ENCODE measurements at places on chromosomes 6 and 20. TPM values are rescaled to one million over a fixed set of nuclear protein-coding genes. Genes with fewer than 3 reads are reported as not detected.

FKBP1C gene
- total RNA-seq = 1.2 TPM

BLTP3A gene
- 9.8 TPM for total RNA-seq

TNF gene
- not detected for total RNA-seq

TINAG gene
- total RNA-seq = 0.22 TPM

EEF1A1 gene
- 8,144 TPM for total RNA-seq

ZNF311 gene
- total RNA-seq = 1.2 TPM

DNA sequence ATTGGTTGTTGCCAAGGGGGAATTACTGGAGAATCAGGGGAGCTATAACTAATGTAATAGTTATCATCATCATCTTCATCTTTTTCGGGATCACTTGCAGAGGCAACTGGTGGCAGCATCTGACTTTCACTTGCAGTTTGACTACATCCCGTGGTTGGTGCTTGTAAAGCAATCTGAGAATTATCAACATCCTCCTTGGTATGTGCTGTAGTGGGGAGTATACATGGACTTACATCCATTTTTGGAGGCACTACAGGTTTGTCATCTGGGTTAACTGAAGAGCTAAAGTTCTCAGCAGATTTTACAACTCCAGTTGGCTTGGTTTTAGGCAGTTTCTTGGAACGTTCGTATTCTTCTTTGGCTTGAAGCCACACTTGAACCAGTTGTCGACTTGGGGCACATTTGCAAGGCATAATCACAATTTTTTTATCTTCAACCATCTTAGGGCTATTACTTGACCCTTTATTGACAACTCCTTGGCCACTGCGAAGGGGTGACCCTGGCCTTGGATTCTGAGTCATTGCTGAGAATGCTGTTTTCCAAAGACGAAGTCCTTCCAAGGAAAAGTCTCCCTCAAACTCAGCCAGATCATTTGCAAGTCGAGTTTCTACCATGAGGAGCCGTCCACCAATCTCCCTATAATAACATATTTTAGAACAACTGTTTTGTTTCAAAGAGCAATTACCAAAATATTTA lies 115.5 kb downstream of the REV3L start:
- H3K27me3 ChIP-seq = no peaks in the 10 kb centered on the region
- no peak overlapping the region for H3K4me3 ChIP-seq
- no peaks in the 10 kb centered on the region for H3K4me1 ChIP-seq
- no peaks in the 10 kb centered on the region for H3K36me3 ChIP-seq
- DNase-seq = no peak

DNA sequence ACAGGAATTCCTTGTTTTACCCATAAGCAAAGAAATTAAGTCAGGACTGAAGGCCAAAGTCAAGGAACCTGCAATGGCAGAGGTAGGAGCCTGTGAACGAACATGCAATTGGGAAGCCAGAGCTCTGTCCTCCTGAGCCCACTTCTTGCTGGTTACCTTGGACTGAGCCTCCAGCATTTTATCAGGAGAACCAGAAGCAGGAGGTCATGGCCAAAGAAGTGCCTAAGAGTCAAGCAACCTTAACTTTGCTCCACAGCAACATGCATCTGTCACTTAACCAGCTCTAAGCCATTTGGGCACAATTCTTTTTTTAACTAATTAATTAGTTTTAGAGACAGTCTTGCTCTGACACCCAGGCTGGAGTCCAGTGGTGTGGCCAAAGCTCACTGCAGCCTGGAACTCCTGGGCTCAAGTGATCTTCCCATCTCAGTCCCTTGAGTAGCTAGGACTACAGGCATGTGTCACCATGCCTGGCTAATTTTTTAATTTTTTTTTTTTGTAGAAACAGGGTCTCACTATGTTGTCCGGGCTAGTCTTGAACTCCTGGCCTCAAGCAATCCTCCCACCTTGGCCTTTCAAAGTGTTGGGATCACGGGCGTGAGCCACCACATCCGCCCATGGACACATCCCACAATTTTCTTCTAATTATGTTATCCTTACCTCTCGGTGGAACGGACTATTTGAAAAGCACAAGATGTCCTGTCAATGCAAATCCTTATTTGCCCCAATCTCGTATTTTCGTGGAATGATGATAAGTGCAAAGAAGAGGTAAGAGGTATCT lies 334.2 kb downstream of the CD83 start:
- no peaks in the 10 kb centered on the region for H3K36me3 ChIP-seq
- peaks cover 16% of the 10 kb centered on the region for H3K4me1 ChIP-seq
- DNase-seq = no peak
- no peak overlapping the region for H3K27ac ChIP-seq
- H3K4me3 ChIP-seq = no peak overlapping the region

- no peak overlapping the region for H3K27ac ChIP-seq
- H3K36me3 ChIP-seq = no peaks in the 10 kb centered on the region
- no peak for DNase-seq
- H3K27me3 ChIP-seq = no peaks in the 10 kb centered on the region
- H3K4me3 ChIP-seq = no peak overlapping the region
Observed at GRCh38 chr6:150183105-150183504, 40.3 kb downstream of the PPP1R14C start.

- DNase-seq = no peak
- no peak overlapping the region for H3K4me3 ChIP-seq
Observed at GRCh38 chr6:26311012-26311384, 54.0 kb upstream of the BTN3A2 start.

DNA sequence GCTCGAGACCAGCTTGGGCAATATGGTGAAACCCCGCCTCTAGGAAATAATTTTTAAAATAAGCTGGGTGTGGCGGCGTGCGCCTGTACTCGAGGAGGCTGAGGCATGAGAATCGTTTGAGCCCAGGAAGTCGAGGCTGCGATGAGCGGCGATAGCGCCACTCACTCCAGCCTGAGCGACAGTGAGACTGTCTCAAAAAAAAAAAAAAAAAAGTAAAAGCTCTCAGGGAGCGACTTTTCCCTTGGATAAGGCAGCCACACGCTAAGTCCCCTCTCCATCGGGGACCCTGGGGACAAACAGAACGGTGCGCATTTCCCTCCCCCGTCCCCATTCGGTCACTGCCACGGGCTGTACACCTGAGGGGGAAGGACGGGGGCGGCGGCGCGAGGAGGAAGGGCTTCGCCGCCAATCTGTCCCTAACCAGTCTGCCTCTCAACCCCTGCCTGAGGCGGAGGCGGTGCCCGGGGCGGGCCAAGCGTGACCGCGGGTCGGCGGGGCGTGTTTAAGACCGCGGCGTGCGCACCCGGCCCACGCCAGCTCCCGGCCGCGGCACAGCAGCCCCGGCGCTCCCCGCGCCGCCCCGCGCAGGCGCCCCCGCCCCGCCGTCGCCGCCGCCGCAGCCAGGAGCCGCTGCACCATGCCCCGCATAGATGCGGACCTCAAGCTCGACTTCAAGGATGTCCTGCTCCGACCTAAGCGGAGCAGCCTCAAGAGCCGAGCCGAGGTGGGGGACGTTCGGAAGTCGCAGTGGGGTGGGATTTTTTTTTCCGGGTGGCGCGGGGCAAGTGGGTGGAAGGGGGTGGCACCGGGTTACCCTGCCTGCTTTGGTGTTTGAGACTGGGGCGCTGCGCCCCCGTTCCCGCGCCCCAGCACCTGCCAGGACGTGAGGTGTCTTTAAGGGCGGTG lies at the start of gene GMPR:
GMPR (plus strand) TSS at position 531 of the 906 bp plus-strand sequence; CDS start at position 638, 107 bp downstream.
- H3K27ac ChIP-seq = peak within 1 kb of the TSS; percentile 82
- no peaks in the 10 kb centered on the region for H3K36me3 ChIP-seq
- peak; percentile 68 for DNase-seq
